ENCODE measurements at places on chromosomes 7 and 10.

DNA sequence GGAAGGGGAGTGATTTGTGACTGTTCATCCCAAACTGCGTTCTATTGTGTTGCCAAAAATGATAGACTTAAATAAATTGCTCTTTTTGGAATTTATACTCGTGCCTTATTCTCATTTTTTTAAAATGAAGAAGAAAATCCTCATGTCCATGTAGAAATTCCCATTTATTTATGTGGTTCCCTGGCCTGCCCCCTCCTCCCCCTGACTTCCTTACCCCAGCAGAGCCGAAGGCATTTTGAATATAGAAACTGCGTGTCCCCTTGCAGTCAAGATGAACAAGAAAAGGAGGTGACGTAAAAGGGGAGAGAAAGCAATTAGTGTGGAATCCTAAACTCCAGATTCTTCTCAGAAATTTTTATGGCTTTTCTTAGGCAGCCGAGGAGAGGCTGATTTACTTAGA, 126.1 kb downstream of the FAM204A start:
- DNase-seq: no peak

DNA sequence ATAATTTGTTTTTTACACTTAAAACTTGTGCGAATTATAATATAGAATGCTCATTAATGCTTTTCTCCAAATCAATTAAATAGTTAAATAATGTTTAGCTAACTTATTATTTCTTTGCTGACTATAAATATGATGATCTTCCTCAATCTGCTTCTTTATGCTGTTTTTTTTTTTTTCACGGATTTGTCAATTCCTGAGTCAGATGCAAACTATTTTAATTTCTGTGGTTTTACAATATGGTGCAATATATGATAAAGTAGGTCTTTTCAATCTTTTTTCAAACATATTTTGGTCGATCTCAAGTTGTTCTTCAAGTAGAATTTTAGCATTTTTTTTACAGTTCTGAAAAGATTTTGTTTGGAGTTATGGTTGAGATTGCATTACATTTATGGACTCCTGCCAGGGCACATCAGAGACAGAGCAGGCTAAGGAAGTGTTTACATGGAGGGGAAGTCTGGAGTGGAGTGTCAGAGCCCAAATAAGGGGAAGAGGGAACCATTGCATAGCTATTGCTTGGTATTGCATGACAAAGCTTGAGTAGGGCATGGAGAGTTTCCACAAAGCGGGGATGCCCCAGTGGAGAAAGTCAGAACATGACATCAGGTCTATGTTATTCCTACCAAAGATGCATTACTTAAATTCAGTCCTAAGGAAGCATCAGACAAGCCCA, 204.4 kb downstream of the OTUD1 start:
- no peak for DNase-seq

DNA sequence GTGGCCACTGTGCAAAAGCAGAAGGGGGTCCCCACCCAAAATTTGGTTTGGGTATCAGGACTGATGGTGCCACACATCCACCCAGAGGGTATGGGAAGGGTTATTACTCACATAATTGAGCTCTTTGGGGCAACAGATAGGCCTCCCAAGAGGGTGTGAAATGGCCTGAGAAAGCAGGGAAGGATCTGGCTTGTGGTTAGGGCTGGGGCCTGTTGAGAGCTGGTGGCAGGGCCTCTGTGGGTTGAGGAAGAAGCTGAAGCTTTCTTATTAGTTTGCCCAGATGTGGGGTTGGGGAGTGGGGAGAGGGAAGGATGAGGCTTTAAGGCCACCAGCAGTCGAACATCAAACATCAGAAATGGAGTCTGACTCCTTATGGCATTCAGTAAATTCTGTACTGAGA, 18.3 kb upstream of the MKI67 start:
- DNase-seq: no peak

GRCh38 chr10:6204063-6204340, 1.3 kb downstream of the PFKFB3 start:
- DNase-seq: peak; percentile 33

GRCh38 chr10:43122096-43122495, 16.1 kb upstream of the CSGALNACT2 start:
- no peak for DNase-seq

DNA sequence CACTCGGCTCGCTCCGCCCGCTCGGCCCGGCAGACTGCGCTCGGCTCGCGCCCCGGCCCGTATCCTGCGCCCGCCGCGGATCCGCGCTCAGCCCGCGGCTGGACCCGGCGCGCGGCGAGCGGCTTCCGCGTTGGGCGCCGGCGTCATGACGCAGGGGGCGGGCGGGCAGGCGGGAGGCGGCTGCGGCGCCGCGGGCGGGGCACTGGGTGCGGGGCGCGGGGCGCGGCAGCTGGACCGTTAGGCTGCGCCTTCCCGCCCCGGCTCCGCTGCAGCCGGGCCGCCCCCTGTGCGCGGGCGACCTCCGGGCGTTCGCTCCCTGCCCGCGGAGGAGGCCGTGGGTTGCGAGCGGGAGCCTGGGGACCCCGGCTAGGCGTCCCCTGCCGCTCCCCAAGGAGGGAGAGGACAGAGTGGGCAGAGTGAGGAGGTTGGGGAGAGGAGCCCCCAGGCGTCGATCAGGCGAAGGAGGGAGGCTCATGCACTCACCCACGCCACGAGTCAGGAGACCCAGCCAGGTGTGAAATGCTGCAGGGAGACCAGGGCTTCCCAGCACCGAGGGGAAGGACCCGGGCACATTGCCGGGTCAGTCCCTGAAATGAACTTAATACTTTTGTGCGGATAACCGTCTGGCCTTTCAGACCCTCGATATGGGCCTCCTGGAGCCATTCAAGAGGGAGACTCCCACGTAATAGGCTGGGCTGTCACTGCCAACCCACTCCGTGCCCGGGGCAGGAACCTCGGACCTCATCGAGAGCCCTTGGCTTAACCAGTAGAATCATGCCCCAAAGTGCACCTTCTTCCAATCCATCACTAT, at the start of gene PIP4K2A:
TSS of gene PIP4K2A (minus strand) at position 100 of the 811 bp plus-strand sequence. CDS start 252 bp downstream, outside the sequence.
- DNase-seq: no peak

GRCh38 chr10:100874702-100875483, 37.9 kb upstream of the SLF2 start:
- DNase-seq: no peak

DNA sequence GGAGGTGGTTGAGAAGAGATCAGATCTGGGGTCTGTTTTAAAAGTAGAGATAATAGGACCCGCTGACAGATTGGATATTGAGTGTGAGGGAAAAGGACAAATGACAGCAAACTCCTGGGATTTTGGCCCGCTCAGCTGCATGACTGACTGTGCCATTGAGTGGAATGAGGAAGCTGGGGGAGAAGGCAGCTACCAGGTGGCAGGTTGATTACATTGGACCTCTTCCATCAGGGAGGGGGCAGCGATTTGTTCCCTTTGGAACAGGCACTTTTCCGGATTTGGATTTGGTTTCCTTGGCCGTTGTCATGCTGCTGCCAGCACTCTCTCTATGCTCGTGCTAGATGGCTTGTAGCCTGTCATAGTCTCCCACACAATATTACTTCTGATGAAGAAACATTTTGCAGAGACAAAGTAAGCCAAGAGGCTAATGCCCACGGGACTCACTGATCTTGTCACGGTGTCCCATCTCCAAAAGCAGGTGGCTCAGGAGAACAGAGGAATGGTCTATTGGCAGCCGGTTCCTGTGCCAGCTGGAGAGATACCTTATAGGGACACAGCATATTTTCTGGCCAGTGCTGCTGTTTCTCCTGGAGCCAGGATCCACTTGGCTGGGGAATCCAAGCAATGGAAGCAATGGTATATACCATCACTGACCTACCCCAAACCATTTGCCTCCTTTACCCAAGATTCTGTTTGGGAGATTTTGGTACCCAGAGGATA, 69.1 kb upstream of the WAC start:
- DNase-seq: no peak

- DNase-seq: no peak
Measured at GRCh38 chr7:137904833-137905232, 58.1 kb upstream of the DGKI start.

GRCh38 chr10:91552274-91553095, 80.4 kb downstream of the PPP1R3C start:
- no peak for DNase-seq

DNA sequence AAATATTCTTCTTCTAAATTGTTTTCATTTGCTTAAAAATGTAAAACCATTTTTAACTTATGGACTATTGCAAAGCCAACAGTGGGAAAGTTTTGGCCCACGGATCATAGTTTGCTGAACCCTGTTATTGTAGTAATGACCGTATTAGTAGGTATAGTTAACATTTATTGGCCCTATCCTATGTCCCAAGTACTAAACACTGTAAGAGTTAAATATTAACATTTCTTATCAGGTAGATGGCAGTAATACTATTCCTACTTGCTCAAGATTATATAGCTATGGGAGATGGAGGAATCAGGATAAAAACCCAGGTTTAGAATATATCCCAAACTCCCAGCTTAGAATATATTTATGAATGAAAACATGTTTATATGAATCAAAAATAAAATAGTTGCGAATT, 993.2 kb downstream of the SORCS3 start:
- no peak for DNase-seq

GRCh38 chr7:115678086-115678982, 352.2 kb downstream of the TFEC start:
- no peak for DNase-seq

GRCh38 chr10:110252151-110252550, 44.7 kb downstream of the MXI1 start:
- DNase-seq: no peak

GRCh38 chr10:15715619-15716227, 4.0 kb downstream of the ITGA8 start:
- no peak for DNase-seq

GRCh38 chr10:70966646-70967553, 78.5 kb upstream of the PCBD1 start:
- DNase-seq: no peak

GRCh38 chr10:6055929-6056328, 6.2 kb downstream of the IL2RA start:
- DNase-seq: no peak

- DNase-seq: no peak
Measured at GRCh38 chr7:4265066-4265465, 417.0 kb upstream of the FOXK1 start.

- DNase-seq: no peak
Measured at GRCh38 chr7:152594801-152595200, 81.1 kb downstream of the XRCC2 start.

- DNase-seq: no peak
Measured at GRCh38 chr10:102769375-102770107, 25.8 kb downstream of the WBP1L start.

DNA sequence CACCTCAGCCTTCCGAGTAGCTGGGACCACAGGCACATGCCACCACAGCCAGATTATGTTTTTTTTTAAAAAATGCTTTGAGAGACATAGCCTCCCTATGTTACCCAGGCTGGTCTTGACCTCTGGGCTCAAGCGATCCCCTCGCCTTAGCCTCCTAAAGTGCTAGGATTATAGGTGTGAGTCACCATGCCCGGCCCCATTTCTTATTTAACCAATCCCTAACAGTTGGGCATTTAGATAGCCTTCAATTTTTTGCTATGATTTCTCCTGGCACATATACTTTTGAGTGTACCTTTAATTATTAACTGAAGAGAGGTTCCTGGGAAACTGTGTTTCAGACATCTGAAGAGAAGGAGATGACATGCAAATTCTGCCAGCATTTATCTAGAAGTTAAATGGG, 22.6 kb upstream of the AUTS2 start:
- no peak for DNase-seq

DNA sequence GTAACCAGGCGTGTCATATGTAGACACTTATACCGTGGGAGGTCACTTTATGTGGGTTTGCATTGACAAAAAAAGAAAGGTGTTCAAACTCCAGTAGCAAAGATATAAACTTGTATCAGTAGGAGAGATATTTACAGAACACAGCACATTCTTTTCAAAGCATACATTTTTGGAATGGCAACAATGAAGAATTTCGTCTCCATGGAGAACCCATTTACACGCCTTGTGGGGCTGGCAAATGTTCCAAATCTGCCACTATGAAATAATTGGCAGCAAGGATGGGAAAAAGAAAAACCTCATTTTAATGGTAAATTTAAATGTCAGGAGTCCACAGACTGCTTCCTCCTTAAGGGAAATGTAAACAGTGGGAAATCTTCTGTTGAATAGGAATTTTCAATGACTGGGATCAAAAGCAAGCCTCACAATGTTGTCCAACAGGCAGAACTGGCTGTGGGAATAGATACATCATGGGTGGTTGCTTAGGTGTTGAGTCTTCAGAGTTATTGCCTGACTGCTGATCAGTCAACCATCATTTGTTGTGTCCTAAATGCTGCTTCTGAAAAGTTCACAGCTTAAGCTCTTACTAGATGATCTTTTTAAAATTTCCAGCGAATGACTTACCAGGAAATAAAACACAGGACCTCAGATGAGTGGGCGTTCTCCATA, 256.6 kb upstream of the SEMA3C start:
- DNase-seq: no peak

DNA sequence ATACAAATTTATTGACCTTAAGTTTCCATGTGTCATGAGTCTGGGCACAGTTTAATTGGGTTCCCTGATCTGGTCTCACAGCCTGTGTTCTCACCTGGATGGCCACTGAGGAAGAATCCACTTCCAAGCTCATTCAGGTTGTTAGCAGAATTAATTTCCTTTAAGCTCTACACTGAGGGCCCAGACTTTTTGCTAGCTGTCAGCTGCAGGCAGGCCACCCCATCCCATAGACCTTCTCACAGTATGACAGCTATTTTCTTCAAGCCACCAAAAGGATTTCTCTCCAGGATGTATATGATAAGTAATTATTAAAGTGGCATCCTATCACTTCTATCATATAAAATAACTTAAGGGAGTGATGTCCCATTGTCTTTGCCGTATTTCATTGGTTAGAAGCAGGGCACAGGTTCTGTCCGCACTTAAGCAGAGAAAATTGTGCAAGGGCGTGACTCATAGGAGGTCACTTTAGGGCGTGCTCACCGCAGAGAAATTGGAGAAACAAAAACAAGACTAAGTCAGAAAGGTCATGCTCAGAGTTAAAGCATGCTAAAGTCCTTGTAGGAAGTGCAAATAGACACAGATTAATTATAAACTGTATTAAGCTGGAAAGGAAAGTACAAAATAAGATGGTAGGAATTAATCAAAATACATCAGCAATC, 109.9 kb downstream of the AHR start:
- no peak for DNase-seq

DNA sequence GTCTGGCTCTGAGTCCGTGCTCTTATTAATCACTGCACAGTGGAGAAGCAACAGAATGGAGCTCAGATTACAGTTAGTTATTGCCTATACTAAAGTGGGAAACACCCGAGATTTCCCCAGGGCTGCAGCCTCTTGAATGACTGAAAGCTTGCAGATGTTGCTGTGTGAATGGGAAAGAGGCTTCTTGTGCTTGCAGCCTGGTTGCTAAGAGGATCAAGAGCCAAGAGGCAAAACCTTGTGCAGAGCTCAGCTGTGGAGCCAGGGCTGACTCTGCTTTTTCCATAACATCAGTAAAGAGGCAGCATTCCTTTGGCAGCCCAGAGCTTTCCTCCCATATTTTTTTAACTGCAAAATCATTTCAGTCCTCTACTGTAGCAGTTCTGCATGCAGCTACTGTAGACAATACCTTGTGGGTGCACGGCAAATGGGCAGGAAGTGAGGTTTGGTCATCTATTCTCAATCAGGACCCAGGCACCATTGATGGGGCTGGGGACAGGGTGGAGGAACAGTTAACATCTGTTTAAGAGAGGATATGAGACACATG, 86.5 kb downstream of the RALA start:
- DNase-seq: no peak

GRCh38 chr7:143436325-143436946, 6.8 kb upstream of the TAS2R60 start:
- no peak for DNase-seq
